GM23248 (cell line): ENCODE measurements at places on chromosomes 3 and 15.

GRCh38 chr3:146222204-146223046 lies 28.5 kb downstream of the PLSCR4 start:
- DNase-seq = no peak

GRCh38 chr15:67941648-67942310 lies 101.9 kb upstream of the RNU6-1 start:
- peak; percentile 10 for DNase-seq

DNA sequence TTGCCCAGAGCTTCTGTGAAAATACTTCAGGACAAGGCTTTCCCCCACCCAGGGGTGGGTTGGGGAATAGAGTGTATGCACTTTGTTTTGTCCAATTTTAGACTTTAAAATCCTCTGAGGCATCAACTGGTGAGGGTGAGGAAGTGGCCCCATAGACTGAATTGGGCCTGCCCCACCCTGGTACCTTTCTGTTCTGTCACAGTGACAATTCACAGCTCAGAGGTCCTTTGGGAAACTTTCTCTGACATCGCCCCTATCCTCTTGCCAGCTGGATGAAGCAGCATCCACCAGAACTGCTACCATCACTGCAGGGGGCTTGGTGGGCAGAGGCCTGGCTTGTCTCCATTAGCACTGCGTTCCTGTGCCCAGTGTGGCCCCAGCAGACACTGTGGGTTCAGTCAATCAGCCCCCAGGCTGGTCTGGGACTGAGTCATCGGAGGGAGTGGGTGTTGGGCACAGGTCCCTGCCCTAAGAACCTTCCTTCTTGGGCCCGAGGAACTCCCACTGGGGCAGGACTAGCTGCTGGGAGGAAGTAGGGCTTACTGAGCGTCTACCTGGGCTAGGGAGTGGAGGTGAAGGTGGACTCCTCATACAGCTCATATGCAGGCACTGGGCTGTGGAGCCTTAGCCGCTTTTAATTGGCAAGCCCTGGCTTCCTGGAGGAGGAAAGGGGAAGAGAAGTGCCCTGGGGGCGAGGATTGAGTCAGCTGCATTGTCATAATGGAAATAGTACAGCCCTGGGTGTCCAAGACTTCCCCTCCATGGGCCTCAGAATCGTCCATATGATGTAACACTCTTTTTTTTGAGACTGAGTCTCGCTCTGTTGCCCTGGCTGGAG lies 1.5 kb upstream of the PPM1M start:
- peak; percentile 85 for DNase-seq

DNA sequence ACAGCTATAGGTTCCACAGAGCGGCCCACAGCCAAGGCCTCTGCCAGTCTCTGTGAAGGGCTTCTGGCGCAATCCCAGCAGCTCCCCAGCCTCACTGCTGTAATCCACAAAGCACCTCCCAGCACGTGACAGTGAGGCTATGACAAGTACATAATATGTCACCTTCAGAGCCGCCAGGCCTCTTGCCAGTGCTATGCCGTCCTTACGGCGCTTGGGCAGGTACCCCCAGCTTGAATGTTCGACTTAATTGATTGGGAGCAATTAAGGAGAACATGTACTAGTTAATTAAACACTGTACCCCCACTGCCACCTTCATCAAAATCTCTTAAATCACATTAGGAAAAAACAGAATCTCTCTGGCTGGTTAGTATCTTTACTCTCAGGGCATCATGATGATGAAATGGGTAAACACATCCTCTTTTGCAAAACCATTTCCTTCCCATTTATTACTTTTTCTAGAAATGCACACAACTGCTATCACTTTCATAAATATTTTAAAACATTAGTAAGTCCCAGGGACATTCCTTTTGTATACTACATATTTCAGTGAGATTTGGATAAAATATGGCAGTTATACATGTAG lies 169.9 kb downstream of the XXYLT1 start:
- peak; percentile 38 for DNase-seq

DNA sequence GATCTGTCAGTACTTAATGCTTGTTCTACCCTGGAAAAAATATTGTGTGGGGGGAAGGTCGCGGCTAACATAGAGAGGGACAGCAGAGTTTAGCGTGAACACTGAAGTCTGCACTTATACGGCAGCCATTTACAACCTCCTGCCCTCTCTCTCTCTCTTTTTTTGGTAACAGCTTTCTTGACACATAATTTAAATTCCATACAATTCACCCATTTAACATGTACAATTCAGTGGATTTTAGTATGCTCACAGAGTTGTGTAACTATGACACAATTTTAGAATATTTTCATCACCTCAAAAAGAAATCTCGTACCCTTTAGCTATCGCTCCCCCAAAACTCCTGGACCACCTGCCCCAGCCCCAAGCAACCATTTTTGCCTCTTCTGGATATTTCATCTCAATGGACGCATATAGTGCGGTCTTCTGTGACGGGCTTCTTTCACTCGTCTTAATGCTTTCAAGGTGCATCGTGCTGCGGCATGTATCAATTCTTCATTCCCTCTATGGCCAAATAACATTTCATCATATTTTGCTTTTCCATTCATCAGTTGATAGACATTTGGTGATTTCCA lies 141.8 kb downstream of the XXYLT1 start:
- no peak for DNase-seq

- DNase-seq = no peak
Measured at GRCh38 chr3:16432714-16433113, 80.8 kb downstream of the RFTN1 start.

DNA sequence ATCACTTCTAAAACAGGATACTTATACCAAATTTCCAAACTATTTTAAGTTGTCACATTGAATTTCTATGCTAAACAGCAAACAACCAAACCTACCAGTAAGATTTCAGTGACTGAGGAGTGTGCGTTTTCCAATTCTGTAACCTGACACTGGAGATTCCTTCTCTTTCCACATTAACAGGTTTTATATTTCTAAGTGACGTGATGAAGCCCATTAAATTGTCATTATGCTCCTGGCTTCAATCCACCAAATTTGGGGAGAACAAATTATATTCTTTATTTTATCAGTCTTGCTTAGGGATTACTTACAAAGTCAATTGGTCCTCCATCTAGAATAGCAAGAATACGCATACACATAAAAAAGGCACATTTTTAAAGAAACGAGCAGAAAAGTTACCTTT lies 764.8 kb upstream of the NR2F2 start:
- DNase-seq = no peak

- DNase-seq = peak; percentile 79
Measured at GRCh38 chr15:49624056-49624455, 3.2 kb downstream of the DTWD1 start.

DNA sequence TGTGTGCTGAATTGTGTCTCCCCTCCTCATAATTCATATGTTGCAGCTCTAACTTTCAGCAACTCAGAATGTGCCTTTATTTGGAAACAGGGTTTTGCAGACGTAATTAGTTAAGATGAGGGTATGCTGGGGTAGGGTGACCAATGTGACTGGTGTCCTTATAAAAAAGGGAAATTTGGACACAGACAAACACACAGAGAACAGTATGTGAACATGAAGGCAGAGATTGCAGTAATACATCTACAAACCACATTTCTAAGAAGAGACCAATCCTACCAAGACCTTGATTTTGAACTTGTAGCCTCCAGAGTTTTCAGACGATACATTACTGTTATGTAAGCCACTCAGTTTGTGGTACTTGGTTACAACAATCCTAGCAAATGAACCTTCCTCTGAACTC lies 817.8 kb downstream of the TUSC7 start:
- DNase-seq = no peak

- DNase-seq = no peak
Measured at GRCh38 chr3:49653621-49654020, 20.5 kb upstream of the APEH start.

GRCh38 chr3:140630866-140631265 lies 47.0 kb upstream of the TRIM42 start:
- peak; percentile 29 for DNase-seq
